HEK293T (cell line): ENCODE measurements at places on chromosomes 1 and 21.

DNA sequence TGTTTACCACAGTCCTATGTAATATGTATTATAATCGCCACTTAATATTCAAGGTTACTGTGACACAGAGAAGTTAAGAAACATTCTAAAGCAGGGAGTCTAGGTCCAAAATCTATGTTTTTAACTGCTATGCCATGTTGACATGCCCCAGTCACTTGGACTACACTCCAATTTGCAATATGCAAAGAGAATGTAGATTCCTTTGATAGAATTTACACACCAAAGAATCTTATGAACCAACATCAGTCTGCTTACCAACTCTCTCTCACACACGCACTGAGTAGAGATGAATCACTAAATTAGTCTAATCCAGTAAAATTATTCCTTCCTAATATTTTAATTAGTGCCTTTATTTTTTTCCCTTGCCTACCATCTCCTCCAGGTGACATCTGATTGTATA is 266.2 kb downstream of the OLFM3 start:
- no peak for DNase-seq

GRCh38 chr1:32500387-32501209 is 35.7 kb downstream of the ZBTB8B start:
- peak; percentile 90 for DNase-seq

DNA sequence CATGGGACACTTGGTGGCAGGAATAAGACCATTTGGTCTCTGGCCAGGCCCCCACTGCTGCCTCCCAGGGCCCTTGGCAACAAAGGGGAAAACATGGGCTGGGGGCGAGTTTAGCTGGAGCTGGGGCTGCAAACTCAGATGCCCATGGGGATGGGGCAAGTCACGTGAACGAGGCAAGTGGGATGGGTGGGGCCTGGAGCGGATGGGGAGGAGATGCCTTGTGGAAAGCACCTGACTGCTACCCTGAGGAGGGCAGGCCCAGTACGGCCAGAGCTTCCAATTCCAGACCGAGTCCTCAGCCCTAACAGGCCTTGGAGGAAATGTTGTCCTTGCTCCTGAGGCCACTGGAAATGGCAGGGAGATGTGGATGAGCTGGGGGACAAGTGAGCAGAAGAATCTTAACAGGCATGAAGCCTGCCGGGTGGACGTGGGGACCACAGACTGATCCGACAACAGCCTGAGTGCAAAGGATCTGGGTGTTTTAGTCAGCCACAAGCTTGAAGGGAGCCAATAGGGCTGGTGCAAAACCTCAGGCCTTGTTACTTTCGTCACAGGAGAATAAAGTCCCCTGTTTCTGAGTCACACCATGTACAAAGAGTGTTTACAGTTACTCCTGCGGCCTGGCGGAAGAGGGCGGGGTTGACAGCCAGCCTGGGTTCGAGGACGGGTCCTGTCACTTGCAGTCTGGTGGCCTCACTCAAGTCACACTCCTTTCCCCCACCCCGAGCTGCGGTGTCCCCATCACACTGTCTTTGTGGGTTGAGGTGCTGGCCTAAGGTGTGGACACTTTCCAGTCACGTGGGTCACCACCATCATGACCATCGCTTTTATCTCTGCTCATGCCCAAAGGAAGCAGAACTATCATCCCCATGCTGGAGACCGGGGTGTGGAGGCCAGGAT is 19.1 kb downstream of the RUNX3 start:
- no peak for DNase-seq

- no peak for DNase-seq
Measured at GRCh38 chr1:71834601-71835441, 447.5 kb downstream of the NEGR1 start.
